Heart right ventricle (tissue), 16 donors: ENCODE measurements at places on chromosomes 16 and 17.

- DNase-seq: no peak
These were observed 77.4 kb upstream of the CCL2 start for GRCh38 chr17:34177642-34178041.

- no peak for DNase-seq
These were observed 1.7 kb upstream of the GJD3 start for GRCh38 chr17:40366076-40366860.

DNA sequence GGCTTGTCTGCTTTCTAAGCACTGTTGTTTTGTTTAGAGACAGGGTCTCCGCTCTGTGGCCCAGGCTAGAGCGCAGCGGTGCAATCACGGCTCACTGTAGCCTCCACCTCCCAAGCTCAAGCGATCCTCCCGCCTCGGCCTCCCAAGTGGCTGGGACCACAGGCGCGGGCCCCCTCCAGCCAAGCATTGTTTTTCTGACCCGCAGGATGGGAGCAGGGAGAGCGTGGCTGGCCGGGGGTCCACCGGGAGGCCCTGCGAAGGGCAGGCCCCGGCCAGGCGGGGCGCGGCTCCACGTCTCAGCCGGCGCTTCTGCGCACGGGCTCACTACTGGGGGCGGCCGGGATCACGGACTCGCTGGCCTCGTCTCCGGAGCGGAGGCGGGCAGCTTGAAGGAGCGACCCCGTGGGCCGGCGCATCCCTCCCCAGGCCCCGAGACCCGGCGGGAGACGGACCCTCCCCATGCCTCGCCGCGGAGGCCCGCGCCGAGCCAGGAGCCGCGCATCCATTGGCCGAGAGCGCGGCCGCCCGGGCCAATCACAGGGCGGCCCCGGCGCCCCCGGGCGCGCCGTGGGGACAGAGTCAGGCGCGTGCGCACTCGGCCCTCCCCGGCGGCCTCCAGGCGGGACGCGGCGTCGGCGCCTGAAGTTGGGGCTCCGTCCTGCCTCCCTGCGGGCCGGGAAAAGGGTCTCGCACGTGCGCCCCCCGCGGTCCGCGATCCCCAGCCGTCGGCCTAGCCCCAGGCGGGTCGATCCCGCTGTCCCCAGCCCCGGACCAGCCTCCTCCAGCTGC, 24.9 kb downstream of the ACTG1 start:
- DNase-seq: peak; percentile 89

DNA sequence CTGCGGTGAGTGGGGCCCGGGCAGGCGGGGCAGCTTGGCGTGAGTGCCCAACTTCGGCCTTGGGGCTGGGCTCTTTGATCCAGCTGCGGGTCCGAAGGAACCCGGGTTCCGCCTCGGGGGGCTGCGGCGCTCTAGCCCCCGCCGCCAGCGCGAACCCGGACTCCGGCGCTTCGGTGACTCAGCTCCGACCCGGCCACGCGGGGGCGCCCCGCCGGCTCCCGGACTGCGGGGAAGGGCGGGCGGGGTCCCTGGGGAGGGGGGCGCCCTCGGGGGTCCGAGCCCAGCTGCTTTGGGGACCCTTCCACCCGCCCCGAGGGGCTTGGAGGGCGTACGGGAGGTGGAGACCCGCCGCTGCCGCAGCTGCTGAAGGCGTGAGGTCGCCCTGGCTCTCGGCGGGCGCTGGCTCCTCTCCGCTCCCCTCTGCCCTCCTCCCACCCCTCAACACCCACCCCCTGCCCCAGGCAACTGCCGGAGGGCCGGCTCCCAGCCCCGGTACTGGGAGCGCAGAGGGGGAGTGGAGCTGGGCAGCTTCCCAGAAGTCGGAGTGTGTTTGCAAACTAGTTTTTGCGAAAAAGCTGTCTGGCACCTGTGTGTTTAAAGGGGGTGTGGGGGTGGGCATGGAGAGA, 516 bp downstream of the CPNE2 start:
- DNase-seq: no peak

- DNase-seq: no peak
These were observed 14.7 kb upstream of the FBXL20 start for GRCh38 chr17:39416141-39416540.

DNA sequence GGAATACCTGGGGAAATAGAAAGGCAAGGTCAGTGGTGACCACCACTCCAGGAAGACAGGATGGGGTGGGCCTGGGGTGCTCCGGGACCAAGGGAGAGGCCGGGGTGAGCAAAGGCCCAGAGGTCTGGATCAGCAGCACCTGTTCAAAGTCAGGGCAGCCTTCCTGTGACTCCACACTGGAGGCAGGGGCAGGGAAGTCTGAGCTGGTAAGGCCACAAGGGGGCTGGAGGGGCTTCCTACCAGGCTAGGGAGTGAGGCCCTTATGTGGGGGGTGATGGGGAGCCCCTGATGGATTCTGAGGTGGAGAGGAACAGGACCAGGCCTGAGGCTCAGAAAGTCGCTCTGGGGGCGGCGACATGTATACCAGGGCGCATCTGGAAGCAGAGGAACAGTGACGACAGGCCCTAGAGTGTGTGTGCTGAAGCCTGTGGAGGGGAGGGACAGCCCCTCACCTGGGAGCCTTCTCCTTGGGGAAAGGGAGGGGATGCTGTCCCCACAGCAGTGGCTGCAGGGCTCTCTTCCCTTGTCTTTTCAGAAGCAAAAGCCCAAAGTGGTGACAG, 3.7 kb downstream of the C16orf78 start:
- DNase-seq: no peak

DNA sequence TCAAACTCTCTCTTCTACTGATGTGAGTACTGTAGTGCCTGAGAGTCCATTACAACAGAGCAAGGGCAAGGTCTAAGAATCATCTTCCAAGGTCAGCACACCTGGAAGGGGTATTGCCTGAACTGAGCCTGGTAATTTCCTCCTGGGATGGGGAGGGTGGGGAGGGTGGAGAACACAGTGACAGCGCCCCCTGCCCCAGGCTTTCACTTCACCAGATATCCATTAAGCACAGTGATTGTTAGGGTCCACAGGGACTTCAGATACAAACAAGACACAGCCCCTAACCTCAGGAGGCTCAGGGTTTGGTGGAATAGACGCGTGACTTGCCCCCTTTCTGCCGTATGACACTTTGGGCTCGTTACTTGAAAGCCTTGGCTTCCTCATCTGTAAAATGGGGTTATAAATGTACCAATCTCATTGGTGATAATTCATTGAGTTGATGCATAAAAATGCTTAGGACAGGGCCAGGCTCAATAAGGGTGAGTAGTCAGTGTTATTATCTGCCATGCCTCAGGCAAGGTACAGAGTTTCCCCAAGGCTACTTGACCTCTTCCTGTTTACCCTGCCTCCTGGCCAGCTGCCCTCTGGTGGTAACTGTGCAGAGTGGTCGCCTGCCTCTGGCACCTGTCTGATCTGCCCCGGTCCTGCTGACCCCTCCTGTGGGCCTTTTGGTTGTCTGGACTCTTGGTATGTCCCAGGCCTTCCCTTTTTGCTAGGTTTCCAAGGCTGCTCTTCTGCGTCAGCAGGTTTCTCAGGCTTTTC, 13.1 kb upstream of the BRD7 start:
- DNase-seq: no peak

DNA sequence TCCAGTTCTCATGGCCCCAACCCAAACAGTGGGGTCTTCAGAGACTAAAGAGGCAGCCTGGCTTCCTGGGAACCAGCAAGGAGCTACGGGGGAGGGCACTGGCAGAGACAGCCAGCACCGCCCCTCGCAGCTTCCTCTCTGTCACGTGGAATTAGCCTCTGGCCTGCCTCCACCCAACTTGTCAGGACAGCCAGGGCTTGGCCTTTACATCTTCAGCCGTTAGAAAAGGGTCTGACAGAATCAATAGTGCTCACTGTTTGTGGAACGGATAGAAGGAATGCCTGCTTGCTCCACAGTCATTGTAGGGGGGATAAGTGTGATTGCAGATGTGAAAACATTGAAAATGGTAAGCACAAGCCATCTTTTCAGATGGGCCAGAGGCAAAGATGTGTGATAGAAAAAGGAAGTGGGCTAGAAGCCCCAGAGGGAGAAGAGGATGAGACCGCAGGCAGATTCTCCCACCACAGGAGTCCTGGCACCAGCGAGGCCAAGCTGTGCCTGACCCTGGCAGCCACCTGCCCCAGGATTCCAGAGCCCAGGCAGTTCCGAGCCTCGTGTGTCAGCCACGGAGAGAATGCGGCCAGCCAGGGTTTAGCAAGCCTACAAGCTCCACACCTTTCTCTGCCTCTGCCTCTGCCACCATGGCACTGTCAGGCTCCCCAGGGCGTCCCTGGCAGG, 18.6 kb downstream of the GRIN2C start:
- DNase-seq: peak; percentile 69

GRCh38 chr16:85965125-85965524, 66.2 kb downstream of the IRF8 start:
- DNase-seq: no peak
